Activated CD8-positive, alpha-beta T cell treated with anti-CD3 and anti-CD28 coated beads for 36 hours (primary cell): ENCODE measurements at places on chromosomes 12 and 14.

GRCh38 chr14:61193476-61193875 lies 87.7 kb downstream of the TMEM30B start:
- no peak for DNase-seq
- peaks cover 8% of the 10 kb centered on the region for H3K4me1 ChIP-seq
- H3K27me3 ChIP-seq: peaks cover 41% of the 10 kb centered on the region
- H3K36me3 ChIP-seq: no peaks in the 10 kb centered on the region
- no peak overlapping the region for H3K4me3 ChIP-seq

DNA sequence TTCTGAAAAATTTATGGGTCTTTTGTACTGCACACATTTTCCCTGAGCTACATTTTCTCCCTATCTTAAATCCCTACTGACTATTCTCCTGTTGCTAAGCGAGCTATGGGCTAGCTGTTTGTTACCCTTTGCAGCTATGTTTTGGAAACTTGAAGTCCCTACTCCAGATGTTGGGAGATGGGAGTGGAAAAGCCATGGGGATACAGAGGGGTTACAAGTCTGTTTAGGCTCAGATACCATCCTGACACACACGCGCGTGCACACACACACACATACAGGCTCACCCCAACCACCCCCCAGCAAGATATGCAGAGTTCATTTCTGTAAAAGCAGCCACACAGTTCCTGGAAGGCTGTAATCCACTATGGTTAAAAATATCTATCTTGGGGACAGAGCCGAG lies 15.8 kb downstream of the ATP5MC2 start:
- H3K4me3 ChIP-seq: no peak overlapping the region
- no peaks in the 10 kb centered on the region for H3K27me3 ChIP-seq
- H3K4me1 ChIP-seq: no peaks in the 10 kb centered on the region

DNA sequence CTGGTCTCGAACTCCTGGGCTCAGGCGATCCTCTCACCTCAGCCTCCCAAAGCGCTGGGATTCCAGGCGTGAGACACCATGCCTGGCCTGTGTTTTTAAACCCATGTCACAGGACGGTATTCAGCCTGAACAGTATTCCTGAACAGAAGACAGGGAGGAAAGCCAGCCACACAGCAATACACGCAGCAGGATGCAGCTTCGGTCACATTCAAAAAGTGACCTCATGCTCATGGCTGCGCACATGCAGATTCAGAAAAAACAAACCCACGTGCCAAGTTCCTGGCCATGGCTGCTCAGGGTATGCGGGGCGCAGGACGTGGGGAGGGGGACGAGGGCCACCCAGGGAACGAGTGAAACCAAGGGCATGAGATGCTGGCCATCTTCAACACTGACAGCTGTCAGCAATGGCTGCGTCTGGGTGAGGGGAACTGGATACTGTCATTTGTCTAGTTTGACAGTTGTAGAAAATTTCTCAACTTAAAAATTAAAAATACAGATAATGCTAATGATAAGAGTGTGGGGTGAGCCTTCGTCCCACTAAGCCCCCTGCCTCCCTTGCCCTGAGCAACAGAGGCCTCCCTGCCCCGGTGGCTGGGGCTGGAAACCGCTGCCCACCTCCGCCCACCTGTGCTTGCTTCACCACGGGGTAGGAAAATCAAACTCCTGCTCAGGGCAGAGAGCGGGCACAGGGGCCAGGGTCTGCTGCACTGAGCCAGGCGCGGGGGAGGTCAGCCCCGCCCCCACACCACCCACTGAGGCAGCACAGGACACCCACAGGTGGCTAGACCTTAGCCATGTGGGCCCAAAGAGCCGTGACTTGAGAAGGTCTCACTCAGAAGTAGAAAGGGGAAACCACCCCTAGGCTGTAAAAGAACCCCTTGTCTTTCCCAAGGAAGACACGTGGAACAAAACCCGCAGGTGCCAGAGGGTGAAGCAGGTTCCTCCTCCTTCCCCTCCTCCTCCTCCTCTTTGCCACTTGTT lies 84.2 kb downstream of the SCARB1 start:
- no peaks in the 10 kb centered on the region for H3K27me3 ChIP-seq
- peaks cover 17% of the 10 kb centered on the region for H3K4me1 ChIP-seq
- peaks cover 25% of the 10 kb centered on the region for H3K36me3 ChIP-seq
- H3K27ac ChIP-seq: no peak overlapping the region

GRCh38 chr12:2390850-2391390 lies 338.1 kb downstream of the CACNA1C start:
- no peak for DNase-seq
- no peaks in the 10 kb centered on the region for H3K27me3 ChIP-seq
- H3K4me1 ChIP-seq: no peaks in the 10 kb centered on the region
- no peak overlapping the region for H3K4me3 ChIP-seq
- no peak overlapping the region for H3K27ac ChIP-seq

DNA sequence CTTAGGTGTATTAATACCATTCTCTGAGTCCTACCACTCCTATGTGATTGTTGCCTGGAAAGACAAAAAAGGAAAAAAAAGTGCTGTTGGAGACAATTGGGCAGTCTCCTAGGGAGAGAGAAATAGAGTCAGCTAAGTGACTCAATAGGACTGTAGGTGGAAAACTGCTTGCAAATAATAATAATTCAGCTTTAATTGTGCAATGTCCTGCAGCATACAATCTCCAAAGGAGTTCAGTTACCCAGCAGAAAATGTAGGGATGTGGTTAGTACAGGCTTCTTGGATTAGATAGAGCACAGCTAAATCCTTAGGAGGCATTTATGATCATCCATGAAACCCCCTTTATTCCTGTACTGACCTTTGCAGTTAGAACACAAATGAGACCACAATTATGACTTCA lies 3.0 kb upstream of the SRSF9 start:
- H3K4me1 ChIP-seq: peaks cover 20% of the 10 kb centered on the region
- DNase-seq: no peak
- peaks cover 8% of the 10 kb centered on the region for H3K36me3 ChIP-seq
- no peaks in the 10 kb centered on the region for H3K27me3 ChIP-seq

DNA sequence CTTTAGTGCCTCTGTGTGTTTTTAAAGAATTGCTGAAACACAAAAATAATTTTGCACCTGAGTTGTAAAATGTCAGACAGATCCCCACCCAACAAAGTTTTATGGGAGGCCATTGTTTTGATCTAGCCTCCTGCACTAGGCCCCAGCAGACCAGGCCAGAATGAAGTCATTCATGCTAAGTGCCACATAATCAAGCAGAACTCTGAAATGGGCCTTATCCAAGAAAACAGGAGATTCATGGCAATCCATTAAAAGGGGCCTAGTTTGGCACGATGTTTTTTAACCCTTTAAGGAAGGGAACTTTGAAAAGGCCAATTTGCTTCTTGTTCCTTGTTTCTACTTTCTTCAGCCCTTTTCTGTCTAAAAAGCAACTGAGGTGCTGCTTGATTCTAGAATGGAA lies 260.9 kb downstream of the ITPR2 start:
- no peaks in the 10 kb centered on the region for H3K27me3 ChIP-seq
- H3K4me1 ChIP-seq: peaks cover 9% of the 10 kb centered on the region
- no peak for DNase-seq
- H3K27ac ChIP-seq: no peak overlapping the region

DNA sequence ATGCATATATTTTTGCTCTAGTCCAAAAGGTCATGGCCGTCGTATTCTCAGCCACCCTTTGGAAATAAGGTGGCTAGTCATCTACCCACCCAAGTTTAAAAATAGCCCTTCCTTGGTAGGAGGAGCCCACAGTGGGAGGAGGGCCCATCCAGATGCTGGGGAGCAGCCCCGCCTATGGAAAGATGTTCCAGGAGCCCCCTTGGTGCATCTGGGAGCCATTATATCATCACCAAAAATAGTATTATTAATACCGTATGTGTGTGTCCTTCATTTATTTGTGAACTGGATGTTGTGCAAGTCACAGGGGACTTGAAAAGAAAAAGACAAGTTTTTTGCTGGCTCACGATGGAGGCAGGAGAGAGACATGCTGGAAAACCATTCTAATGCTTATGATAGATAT lies 34.0 kb downstream of the EMP1 start:
- H3K4me1 ChIP-seq: no peaks in the 10 kb centered on the region
- H3K27me3 ChIP-seq: peaks cover 15% of the 10 kb centered on the region
- H3K4me3 ChIP-seq: no peak overlapping the region
- H3K27ac ChIP-seq: no peak overlapping the region
- no peak for DNase-seq

GRCh38 chr14:101601606-101602465 lies 40.5 kb downstream of the DIO3 start:
- H3K36me3 ChIP-seq: no peaks in the 10 kb centered on the region
- H3K4me1 ChIP-seq: peaks cover 20% of the 10 kb centered on the region
- H3K4me3 ChIP-seq: no peak overlapping the region
- peaks cover 9% of the 10 kb centered on the region for H3K27me3 ChIP-seq

DNA sequence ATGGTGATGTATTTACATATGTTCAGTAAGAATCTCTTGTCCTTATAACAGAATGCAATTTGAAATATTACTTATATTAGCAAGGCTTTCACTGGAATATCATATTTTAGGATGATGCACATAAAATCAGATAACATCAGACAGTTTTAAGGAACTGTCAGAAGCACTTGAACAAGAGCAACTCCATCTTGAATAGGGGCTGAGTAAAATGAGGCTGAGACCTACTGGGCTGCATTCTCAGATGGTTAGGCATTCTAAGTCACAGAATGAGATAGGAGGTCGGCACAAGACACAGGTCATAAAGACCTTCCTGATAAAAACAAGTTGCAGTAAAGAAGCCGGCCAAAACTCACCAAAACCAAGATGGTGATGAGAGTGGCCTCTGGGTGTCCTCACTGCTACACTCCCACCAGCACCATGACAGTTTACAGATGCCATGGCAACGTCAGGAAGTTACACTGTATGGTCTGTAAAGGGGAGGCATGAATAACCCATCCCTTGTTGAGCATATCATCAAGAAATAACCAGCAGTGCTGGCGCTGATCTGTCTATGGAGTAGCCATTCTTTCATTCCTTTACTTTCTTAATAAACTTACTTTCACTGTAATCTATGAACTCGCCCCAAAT lies 27.6 kb upstream of the ETV6 start:
- no peaks in the 10 kb centered on the region for H3K36me3 ChIP-seq
- H3K4me3 ChIP-seq: no peak overlapping the region
- H3K27ac ChIP-seq: no peak overlapping the region
- DNase-seq: peak; percentile 47
- H3K4me1 ChIP-seq: peaks cover 3% of the 10 kb centered on the region

DNA sequence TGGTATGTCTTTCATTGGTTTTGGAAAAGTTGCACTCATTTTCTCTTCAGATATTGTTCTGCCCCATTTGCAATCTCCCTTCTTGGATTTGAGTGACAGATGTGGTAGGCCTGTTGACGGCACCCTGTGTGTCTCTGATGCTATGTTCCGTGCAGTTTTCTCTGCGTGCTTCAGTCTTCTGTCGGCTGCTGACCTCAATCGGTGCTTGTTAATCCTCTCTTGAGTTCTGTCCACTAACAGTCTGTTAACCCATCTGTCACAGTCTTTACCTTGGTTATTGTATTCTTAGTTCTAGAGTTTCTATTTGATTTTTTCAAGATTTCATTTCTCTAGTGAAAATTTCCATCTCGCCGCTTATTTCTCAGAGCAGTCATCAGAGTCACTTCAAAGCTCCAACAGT lies 20.7 kb upstream of the PLD4 start:
- DNase-seq: no peak
- no peaks in the 10 kb centered on the region for H3K36me3 ChIP-seq
- peaks cover 2% of the 10 kb centered on the region for H3K4me1 ChIP-seq
- H3K27ac ChIP-seq: no peak overlapping the region
- peaks cover 23% of the 10 kb centered on the region for H3K27me3 ChIP-seq

DNA sequence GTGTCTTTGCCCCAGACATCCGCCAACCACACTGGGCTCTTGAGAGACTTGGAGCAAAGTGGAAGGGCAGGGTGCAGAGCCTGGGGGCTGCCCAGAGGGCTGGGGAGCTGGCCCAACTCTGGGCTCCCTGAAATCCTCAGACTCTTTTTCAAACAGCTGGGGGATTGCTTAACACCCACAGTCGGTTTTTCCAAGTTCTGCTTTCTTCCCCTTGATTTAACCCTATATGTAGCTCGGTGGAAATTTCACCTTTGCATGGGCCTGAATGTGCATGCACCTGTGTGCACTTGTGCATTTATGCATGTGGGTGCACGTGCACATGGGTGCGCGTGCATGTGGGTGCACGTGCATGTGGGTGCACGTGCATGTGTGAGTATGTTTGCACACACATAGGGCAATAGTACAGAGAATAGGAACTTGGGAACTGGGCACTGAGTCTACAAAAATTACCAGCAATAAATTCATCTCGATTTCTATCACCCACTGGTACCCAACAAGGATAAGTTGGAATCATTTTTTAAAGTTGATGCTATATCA lies 52.3 kb upstream of the RFLNA start:
- peaks cover 2% of the 10 kb centered on the region for H3K27me3 ChIP-seq
- no peak overlapping the region for H3K27ac ChIP-seq
- H3K4me3 ChIP-seq: no peak overlapping the region
- H3K4me1 ChIP-seq: no peaks in the 10 kb centered on the region
- H3K36me3 ChIP-seq: no peaks in the 10 kb centered on the region

DNA sequence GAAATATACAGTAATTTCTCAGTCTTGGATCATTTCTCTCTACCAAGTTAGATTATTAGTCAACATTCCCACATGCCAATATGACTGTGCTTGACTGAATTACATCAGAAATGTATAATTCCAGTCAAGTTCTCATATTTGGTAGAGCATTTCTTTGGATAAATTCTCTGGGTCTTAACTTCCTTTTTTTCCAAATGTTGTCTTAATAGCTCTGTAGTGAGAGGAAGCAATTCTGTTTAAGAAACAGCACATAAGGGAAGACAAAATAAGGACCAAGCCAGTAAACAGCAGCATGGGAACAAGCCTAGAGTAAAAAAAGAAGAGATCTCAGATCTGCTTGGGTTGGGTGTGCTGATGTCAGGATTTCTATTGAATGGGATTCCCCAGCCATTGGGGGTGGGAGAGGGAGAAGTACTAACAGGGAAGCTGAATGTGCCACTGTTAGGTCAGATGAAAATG lies 14.2 kb upstream of the DYRK2 start:
- H3K4me1 ChIP-seq: peaks cover 53% of the 10 kb centered on the region
- H3K36me3 ChIP-seq: peaks cover 11% of the 10 kb centered on the region
- no peak for DNase-seq
- H3K4me3 ChIP-seq: no peak overlapping the region
- H3K27ac ChIP-seq: peak overlapping the region; percentile 18
- no peaks in the 10 kb centered on the region for H3K27me3 ChIP-seq

- no peak for DNase-seq
- no peaks in the 10 kb centered on the region for H3K36me3 ChIP-seq
- no peak overlapping the region for H3K27ac ChIP-seq
- H3K4me1 ChIP-seq: peaks cover 12% of the 10 kb centered on the region
- H3K27me3 ChIP-seq: peaks cover 10% of the 10 kb centered on the region
Measured at GRCh38 chr14:101632520-101632919, 71.2 kb downstream of the DIO3 start.

- no peaks in the 10 kb centered on the region for H3K36me3 ChIP-seq
- H3K27me3 ChIP-seq: no peaks in the 10 kb centered on the region
- no peak overlapping the region for H3K4me3 ChIP-seq
- peak overlapping the region; percentile 47 for H3K27ac ChIP-seq
Measured at GRCh38 chr12:124190312-124191023, 104.4 kb upstream of the RFLNA start.

- H3K36me3 ChIP-seq: no peaks in the 10 kb centered on the region
- no peak overlapping the region for H3K27ac ChIP-seq
- peaks cover 17% of the 10 kb centered on the region for H3K4me1 ChIP-seq
- H3K4me3 ChIP-seq: no peak overlapping the region
- DNase-seq: no peak
Measured at GRCh38 chr14:89493877-89494634, 77.0 kb upstream of the FOXN3 start.

GRCh38 chr12:54032627-54033100 lies at the start of gene HOXC5:
TSS of gene HOXC5 (plus strand) at chr12:54033050. CDS start at chr12:54033123, 73 bp downstream.
- peaks cover 18% of the 10 kb centered on the region for H3K4me1 ChIP-seq
- no peak within 1 kb of the TSS for H3K27ac ChIP-seq
- peak within 1 kb of the TSS; percentile 32 for H3K4me3 ChIP-seq
- H3K36me3 ChIP-seq: no peaks in the 10 kb centered on the region
- peaks cover 66% of the 10 kb centered on the region for H3K27me3 ChIP-seq
